B cell (primary cell): ENCODE measurements at places on chromosomes 7 and 10.

DNA sequence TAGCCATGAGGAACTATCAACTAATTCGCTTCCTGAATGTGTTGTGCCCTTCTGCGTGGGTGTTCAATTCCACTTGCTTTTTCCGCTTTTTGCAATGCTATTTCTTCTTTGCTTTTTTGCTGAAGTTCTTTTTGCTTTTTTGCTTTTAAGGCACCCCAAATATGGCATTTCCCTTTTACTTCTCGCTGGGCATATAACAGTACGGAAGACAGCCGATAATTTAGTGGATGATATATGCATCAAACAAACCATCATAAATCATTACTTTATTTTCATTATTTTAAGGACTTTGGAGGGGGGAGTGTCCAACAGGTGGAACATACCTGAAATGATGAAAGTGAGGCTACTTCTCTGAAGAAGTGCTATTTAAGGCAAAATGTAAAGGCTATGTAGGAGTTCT, 277.0 kb upstream of the MTPN start:
- no peak for DNase-seq

DNA sequence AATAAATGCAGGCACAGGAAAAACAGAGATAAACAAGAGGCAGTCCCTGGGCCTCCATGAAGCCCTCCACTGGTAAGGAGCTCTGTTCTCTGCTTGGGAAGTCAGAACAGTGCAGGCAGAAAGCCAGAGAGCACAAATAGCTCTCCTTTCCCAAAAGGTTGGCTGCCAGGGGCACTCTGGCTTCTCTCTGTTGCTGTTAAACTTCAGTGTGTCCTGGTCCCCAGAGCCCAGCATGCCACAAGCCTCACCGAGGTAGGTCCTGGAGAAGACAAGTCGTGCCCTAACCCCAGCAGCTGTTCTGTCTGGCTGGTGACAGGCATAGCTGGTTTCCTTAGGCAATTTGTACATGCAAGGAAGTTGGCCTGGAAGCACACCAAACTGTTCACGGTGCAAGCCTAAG, 17.3 kb downstream of the SLC16A12 start:
- DNase-seq = no peak

DNA sequence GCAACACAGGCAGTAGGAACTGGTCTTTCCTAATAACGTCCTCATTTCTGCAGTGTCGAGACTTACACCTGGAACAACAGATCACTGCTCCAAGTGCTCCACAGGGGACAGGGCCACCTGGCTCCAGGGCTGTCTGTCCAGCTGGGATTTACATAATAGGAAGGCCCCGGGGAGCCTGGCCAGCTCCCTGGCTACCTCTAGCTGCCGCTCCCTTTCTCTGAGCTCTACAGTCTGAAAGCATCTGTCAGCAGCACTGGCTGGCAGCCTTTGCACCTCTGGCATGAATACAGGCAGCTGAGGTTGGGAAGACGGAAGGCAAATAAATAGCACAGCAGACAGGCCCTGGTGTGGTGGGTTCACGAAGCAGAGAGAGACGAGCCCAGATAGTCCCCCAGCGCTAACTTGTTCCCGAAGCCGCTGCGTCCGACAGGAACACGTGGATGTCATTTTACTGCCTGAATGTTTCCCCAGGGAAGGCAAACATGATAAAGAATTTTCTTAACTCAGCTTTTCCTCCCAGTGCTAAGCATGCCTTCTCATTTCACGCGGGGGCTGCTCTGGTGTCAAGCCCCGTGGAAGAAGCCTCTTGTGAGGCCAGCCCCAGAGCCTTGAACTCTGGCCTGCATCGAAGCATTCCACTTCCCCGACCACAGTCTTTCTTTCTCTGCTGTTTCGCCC, 105.4 kb downstream of the ITIH5 start:
- no peak for DNase-seq

GRCh38 chr7:15765753-15766152, 79.3 kb upstream of the MEOX2 start:
- no peak for DNase-seq

DNA sequence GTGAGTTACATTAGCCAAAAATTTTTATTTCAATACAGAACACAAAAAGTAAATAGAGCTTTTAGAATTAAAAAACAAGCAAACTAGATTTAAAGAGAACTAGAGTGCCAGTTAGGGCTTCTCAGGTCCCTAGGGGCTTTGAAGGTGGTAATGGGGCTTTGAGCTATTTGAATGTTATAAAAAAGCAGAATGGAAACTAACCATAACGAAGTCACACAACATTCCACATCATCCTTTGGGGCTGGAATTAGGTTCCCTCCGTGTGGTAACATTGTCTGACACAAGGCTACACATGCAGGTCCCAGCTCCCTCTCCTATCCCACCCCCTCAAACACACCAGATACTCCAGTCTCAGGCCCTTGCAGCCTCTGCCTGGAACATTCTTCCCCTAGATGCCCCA, 15.3 kb downstream of the JAZF1 start:
- DNase-seq = peak; percentile 79

- no peak for DNase-seq
Measured at GRCh38 chr7:32535162-32535702, 39.9 kb downstream of the AVL9 start.

DNA sequence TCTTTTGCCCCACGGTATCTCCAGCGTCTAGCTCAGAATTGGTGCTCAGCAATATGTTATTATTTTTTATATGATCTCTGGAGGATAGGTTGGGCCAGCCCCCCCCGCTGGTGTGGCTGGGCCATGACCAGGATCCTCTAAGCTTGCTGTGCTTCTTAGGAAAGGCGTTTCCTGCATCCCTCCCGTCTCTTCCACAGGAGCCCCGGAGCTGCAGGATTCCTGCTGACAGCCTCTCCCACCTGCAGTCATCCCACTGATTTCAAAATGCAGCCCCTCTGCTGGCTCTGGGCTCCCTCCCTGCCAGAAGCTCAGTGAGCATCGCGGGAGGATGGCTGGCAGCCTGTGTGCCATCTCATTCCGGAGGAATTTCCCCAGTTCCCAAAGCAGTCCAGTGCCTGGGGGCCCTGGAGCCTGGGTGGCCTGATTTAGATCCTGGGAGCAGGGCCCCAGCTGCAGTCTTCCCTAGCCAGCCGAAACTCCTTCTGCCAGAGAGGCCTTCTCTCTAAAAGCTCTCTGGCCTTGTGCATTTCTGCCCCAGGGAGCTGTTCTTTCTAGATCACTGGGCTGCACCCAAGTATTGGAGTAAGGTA, 21.8 kb upstream of the GOLGA7B start:
- DNase-seq = no peak

- DNase-seq = no peak
Measured at GRCh38 chr10:46024948-46025347, 5.5 kb downstream of the NCOA4 start.

GRCh38 chr7:29192811-29193210, 1.8 kb upstream of the CHN2 start:
- DNase-seq = no peak

DNA sequence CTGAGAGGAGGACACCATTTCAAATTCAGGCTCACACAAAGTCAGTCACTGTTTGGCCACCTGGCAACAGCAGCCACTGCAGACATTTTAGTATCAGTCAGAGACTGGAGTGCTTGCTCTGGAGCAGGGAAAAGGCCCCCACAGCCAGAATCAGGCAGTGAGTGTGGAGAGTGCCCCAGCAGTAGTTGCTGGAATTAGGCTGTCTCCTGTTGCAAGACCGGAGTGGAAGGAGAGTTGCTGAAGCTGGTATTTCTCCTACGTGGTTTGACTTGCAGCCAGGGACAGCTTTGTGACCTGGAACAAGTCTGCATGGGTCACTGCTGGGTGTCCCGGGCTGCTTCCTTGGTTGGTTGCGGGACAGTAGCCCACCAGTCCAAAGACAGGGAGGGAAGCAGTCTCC, 78.4 kb upstream of the TMEM168 start:
- no peak for DNase-seq

GRCh38 chr7:27704422-27705199, 35.4 kb upstream of the TAX1BP1 start:
- no peak for DNase-seq

- no peak for DNase-seq
Measured at GRCh38 chr10:110174201-110174600, 33.2 kb upstream of the MXI1 start.

DNA sequence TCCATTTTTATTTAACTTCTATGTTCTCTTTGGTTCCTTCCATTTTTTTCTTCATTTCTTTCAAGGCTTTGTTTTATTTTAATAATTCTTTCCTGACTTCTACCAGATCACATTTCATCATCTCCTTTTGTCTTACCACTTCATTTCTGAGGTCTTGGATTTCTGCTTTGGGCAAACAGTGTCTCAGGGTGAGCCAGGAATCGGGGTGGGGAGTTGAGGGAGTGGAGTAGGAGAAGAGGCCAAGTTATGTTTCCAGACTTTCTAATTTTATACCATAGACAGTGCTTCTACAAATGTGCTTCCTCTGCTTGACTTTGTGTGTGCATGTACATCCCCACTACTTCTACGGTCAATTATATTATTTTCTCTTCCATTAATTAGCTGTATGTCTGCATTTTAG, 112.1 kb downstream of the PRKG1 start:
- no peak for DNase-seq

DNA sequence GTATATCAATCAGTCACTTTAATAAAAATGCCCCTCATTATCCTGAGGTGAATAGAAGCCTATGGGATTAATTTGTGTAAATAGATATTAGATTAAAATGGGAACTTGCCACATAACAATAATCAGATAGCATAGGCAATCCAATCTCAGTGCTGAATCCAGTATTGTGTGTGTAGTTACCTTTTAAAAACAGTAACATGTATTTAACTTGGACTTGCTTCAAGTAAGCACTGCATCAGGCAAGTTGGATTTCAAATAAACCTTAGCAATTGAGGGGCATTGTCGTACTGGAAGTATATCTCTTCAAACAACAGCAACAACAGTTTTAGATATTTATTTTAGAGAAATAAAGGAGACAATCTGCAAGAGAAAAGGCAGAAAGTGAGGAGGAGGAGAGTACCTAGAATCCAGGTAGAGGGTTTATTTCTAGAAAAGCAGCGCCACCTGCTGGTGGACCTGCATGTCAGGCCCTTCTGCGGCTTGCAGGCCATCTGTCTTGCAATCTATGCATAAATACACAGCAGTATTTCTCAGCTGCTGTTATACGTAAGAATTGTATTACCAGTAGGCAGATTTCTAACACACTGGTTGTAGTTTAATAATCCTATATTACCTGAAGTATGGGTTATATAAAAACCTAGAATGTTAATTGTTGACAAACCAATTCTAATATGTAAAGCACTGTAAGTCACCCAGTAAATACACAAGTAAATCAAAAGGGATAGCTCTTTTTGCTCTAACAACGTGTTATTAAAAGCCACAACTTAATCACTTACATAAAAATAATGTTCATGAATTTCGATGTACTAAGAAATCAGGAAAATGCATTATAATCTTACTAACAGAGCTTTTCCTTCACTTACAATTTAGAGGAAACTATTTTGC, 652.8 kb downstream of the KCNMA1 start:
- DNase-seq = peak; percentile 71

DNA sequence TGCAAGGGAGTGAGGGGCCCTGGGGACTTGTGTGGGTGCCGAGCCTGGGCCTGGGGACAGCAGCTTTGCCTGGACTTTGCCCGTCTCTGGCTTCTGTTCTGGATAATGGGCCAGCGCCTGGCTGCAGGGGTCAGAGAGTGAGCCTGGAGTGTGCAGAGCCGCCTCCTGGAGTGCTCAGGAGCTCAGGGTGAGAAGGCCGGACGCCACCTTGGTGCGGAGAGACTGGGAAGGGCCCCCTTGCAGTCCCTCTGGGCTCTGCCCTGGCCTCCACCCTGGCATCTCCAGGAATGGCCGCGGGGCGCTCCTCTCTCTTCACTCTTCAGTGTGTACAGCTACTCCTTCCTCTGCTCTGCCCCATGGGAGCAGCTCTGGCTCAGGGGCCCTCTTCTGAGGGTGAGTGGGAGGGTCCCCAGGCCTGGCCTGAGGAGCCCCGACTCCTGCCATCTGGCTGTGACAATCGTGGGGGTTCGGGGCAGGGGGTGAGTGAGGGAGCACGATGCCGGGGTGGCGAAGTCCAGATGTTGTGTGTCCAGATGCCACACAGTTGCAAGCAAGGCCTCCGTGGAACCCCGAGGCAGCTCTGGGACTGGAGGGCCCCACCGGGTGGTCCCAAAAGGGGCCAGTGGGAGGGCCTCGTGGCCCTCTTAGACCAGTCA, 187.1 kb downstream of the DNAJB6 start:
- no peak for DNase-seq

GRCh38 chr7:108234281-108234680, 104.1 kb upstream of the LAMB4 start:
- DNase-seq = no peak

- DNase-seq = no peak
Measured at GRCh38 chr7:46291050-46291438, 370.0 kb upstream of the IGFBP3 start.

DNA sequence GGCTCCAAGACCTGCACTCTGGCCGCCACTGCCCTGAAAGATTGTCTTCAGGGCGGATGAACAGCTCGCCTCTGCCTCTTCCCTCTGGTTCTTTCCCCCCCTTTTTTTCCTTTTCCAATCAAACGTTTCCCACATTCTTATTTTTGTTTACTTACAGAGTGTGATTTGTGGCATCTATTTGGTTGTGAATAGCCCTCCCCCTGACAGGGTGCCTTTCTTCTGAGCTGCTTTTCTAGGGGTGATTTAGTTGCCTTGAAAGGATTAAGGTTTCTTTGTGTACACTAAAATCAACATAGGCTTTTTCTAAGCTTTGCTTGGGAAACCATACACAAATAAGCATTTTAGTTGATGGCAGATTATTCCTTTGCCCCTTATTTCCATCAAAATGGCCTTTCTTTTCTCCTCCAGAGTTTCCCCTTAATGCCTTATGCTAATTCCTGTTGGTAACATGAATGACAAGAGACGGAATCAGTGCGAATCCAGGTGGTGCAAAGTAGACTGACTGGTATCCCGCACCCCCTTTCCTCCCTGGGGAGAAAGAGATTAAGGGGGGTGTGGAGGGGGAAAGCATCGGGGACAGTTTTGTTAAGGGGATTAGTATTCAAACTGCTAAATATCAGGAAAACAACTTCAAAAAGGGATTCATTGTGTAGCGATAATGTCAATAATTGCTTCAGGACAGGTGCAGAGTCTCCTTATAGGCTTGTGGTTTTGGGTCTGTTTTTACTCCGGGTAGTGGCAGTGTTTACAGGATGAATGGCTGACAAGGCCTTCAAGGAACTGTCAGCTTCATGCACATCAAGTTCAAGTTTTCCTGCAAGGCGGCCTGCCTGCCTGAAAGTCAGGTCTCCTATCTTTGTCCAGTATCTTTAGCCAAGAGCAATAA, 431.6 kb upstream of the GALNT17 start:
- DNase-seq = no peak

GRCh38 chr10:61781969-61782403, 119.3 kb downstream of the CABCOCO1 start:
- no peak for DNase-seq

DNA sequence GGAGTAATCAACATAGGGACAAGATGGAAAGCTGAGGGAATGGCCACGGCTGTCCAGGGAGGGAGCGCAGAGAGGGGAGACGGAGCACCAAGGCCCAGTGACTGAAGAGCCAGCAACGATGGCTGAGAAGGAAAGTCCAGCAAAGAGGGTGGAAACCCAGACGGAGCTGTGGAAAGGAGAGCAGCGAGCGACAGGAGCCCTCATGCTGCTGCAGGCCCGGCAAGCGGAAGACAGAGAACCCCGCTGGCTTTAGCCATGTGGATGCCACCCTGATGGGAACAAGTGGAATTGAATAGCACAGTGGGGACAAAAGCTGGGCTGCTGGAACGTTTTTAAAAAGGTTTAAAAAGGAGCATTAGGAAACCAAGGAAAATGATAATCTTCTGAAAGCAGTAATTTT, 82.9 kb upstream of the DDC start:
- no peak for DNase-seq
